ENCODE measurements at places on chromosomes 1 and 21. TPM values are rescaled to one million over a fixed set of nuclear protein-coding genes. Genes with fewer than 3 reads are reported as not detected.

DNA sequence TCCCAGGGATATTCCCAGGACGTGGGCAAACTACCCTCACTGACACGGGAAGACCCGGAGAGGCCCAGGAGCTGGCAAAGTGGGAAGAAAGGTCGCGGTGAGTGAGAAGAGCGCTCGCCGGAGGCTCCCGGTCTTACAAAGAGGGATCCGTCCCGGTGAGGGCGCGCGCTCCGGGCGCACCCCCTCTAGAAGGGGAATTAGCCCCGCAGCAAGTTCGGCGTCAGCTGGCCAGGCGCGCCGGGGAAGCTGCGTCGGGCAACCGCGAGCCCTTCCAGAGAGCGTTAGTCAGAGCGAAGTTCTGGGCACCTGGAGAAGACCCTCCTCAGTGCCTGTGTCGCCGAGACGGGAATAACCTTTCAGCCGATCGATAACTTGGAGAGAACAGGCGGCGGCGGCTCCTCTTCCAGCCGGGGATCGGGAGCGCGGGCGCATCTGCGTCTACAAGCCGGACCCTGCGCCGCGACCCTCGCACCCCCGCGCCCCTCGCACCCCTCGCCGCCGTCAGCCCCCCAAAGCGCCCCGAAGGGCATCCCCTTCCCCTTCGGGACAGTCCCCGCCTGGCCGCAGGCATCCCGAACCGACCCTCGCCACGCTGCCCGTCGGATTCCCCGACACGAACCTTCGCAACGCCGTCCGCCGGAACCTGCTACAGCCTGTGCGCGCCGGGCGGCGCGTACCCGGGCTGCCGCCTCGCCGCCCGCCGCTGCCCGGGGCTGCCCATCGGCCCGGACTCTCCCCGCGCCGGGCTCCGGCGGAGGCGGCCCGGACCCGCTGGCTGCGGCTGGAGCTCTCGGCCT lies 485 bp downstream of the SIPA1L2 start:
- peak; percentile 46 for DNase-seq

DNA sequence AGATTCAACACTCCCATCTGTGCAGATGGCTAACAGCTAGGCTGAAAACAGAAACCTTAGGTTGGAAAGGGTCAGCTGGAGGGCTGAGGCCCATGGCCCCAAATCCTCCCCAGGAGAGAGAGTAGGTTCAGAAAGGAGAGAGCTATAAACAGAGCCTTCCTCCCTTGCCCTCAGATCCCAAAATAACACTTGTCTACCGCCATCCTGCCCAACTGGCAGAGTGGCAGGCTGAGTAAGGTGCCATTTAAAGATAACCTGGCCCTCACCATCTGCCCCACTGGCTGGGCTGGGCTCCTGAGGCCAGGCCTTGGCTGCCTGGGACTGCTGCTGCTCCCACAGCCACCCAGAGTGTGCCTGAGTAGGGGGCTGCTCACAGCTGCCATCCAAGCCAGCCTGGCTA lies 4.3 kb upstream of the SHISA4 start:
- no peak for DNase-seq

GRCh38 chr21:38948377-38949069 lies 142.8 kb downstream of the ETS2 start:
- no peak for DNase-seq

GRCh38 chr1:246404078-246404477 lies 103.0 kb downstream of the SMYD3 start:
- no peak for DNase-seq

DNA sequence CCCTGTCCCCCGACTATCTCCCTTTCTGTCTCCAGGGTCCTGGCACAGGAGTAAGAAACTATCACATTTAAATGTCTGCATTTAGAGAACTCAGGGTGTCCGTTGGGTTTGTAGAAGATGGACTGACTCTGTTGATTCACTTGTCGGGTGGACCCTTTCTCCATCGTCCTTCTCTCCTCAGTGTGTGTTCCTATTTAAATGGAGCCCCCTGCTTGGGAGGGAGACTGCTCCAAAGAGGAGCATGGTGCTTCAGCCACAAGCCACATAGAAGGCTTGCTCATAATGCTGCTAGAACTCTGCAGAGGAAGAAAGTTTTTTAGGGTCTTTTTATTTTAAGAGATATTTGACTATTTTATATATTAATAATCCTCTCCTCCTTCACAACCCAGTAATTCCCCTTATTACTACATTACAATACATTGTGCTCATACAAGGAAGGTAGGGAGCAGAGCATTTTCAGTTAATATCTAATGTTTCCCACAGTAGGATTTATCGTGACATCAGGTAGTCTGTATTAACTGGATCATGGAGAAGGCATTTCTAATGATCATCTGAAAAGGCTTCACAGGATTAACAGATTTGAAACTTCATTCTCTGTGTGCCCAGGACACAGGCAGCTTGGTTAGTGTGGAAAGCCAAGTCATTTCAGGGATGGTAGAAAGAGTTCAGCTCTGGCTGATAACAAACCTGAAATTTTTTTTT lies 13.8 kb downstream of the FGGY start:
- no peak for DNase-seq

The S100B gene
- total RNA-seq = 12.8 TPM

- DNase-seq = no peak
These were observed 28.7 kb downstream of the RUNX1 start for GRCh38 chr21:35020436-35020835.

DNA sequence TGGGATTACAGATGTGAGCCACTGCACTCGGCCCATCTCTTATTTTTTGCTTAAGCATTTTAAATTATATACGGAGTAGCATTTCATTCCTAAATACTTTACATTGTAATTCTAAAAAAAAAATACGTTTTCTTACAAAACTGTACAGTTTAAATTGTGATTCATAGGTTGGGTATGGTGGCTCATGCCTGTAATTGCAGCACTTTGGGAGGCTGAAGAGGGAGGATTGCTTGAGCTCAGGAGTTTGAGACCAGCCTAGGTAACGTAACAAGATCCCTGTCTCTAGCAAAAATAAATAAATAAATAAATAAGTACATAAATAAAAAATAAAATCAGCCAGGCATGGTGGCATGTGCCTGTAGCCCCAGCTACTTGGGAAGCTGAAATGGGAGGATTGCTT lies 24.6 kb downstream of the TBCE start:
- no peak for DNase-seq

The OLFML3 gene
- 18.8 TPM for total RNA-seq

GRCh38 chr1:58779801-58780382 lies 4.0 kb downstream of the JUN start:
- peak; percentile 27 for DNase-seq

DNA sequence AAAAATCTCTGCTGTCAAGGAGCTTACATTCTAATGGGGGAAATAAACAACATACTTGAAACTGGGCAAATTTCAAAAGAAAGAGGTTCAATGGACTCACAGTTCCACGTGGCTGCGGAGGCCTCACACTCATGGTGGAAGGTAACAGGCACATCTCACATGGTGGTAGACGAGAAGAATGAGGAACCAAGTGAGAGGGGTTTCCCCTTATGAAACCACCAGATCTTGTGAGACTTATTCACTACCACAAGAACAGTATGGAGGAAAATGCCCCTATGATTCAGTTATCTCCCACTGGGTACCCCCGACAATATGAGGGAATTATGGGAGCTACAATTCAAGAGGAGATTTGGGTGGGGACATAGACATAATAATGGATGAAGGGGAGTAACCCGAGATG lies 226.4 kb downstream of the ZP4 start:
- DNase-seq = no peak

The KCNN3 gene
- total RNA-seq = 4.6 TPM

GRCh38 chr21:42593007-42593814 lies 60.2 kb upstream of the PDE9A start:
- peak; percentile 73 for DNase-seq

DNA sequence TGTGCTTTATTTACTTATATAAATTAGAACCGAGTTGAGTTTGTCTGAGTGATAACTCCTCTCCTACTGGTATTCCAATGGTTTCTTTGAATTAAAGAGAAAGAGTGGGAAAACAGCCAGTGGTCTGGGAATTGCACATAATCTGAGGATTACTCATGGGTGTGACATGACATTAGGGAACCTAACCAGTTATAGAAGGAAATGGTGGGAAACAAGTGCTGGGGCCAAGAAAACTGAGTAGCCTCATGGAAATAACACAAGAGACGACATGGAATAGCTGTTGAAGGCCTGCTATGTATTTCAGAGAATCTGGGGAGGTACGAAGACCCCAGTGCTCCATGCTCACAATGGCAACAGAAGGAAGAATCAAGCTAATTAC lies 41.8 kb upstream of the LRRC52 start:
- no peak for DNase-seq

The HSPB7 gene
- total RNA-seq = 1,770 TPM

- DNase-seq = no peak
These were observed at the start of gene KRTAP12-1 for GRCh38 chr21:44681861-44682579. Gene KRTAP12-1, minus strand, starts transcription at chr21:44682163. Its CDS starts 40 bp downstream, at chr21:44682123.

GRCh38 chr21:39595465-39595864 lies 17.3 kb upstream of the B3GALT5 start:
- no peak for DNase-seq

Measured in left cardiac atrium (tissue), 4 donors.